ENCODE measurements at places on chromosomes 7 and 10. TPM values are rescaled to one million over a fixed set of nuclear protein-coding genes. Genes with fewer than 3 reads are reported as not detected.

GRCh38 chr10:29446327-29446726, 157.5 kb downstream of the LYZL1 start:
- H3K27me3 ChIP-seq = no peaks in the 10 kb centered on the region
- H3K4me1 ChIP-seq = no peaks in the 10 kb centered on the region
- H3K27ac ChIP-seq = peak overlapping the region; percentile 12
- H3K4me3 ChIP-seq = no peak overlapping the region
- DNase-seq = no peak
- no peaks in the 10 kb centered on the region for H3K36me3 ChIP-seq

- H3K27me3 ChIP-seq = peaks cover 16% of the 10 kb centered on the region
- H3K4me3 ChIP-seq = peak overlapping the region; percentile 91
- no peak for DNase-seq
- H3K36me3 ChIP-seq = no peaks in the 10 kb centered on the region
Observed at GRCh38 chr10:117374506-117375359, 507 bp downstream of the PDZD8 start.

GRCh38 chr10:27747096-27747451, 1.5 kb upstream of the MKX start:
- no peak overlapping the region for H3K27ac ChIP-seq
- no peak overlapping the region for H3K4me3 ChIP-seq
- no peak for DNase-seq
- peaks cover 14% of the 10 kb centered on the region for H3K27me3 ChIP-seq
- H3K36me3 ChIP-seq = no peaks in the 10 kb centered on the region

- no peaks in the 10 kb centered on the region for H3K36me3 ChIP-seq
- H3K4me3 ChIP-seq = no peak overlapping the region
- H3K27ac ChIP-seq = no peak overlapping the region
- no peak for DNase-seq
Observed at GRCh38 chr7:148261996-148262688, 328.4 kb upstream of the C7orf33 start.

The AGMO gene
- total RNA-seq = not detected

Measured in Panc1 (cell line).